Stimulated activated CD8-positive, alpha-beta memory T cell treated with anti-CD3 and anti-CD28 coated beads, Interleukin-2, amount 100 ng/mL, for 1 hour (primary cell): ENCODE measurements at places on chromosomes 13 and 19.

DNA sequence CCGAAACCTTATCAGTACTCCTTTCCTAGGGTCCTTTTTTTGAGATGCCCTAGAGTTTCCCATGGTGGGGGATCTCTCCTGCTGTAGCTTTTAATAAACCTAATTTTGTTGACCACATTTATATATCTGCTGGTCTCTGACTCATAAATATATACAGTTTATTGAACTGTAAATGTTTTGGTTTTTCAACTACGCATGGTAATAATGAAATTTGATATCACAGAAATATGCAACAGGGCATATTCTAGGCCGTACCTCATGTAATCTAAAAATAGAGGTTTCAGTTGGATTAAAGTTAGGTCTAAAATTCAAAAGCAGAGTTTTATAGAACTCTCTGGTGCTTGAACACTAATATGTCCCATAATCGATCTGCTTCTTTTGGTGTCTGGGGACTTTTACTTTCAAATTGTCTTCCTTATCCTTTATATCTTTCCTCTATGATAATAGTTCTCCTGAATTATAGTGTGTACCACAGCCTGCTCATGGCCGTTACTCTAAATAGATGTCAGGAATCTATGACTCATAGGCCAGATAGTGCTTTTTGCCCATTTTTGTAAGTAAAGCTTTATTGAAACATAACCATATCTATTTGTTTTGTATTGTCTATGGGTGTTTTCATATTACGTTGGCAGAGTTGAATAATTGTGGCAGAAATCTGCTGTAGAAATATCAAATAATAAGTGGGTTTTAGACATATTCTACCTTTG, 324.8 kb upstream of the PCDH9 start:
- DNase-seq = no peak

GRCh38 chr19:30577551-30578105, 205.4 kb downstream of the ZNF536 start:
- no peak for DNase-seq

GRCh38 chr13:83879431-83880171, 2.7 kb downstream of the SLITRK1 start:
- no peak for DNase-seq

GRCh38 chr13:40599747-40600146, 66.7 kb downstream of the FOXO1 start:
- DNase-seq = no peak
